ENCODE measurements at places on chromosomes 2 and 18.

DNA sequence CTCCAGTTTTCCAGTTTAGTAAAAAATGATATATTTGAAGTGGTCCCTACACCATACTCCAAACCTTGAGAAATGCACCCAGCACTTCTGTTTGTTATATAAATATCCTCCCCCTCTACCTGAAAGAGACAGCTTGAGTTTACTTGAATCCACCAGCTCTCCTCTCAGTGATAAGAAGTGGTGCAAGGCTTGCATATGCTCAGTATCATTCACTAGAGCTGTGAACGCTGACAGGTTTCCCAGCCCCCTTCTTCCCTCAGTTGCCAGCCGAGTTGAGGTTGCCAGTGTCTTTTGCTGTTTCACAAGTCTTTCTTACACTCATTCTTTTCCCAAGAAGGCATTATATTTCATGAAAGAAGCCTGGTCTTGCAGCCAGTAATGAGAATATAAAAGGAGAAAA is 880.0 kb downstream of the LRRTM4 start:
- no peak for DNase-seq

DNA sequence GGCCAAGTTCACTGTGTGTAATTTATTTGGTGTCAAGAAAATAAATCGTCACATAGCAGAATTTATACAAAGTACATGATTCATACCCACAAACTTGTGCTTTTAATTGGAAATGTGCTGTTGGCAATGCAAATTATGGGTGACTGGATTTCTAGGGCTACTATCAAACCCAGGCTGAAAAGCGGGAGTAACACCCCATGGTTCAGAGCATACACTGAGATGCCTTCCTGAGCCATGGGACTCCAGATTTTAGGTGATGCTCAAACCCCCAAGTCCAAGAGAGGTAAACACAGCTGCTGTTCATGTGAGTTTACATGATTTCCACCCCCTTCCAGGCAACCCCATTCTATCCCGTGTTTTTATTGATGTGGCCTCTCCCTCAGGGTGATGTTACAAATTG is 565.9 kb upstream of the ID2 start:
- no peak for DNase-seq

GRCh38 chr2:13260402-13260801 is 543.7 kb downstream of the TRIB2 start:
- DNase-seq = no peak

- no peak for DNase-seq
These were observed 104.6 kb downstream of the RTN4 start for GRCh38 chr2:54945391-54946219.

DNA sequence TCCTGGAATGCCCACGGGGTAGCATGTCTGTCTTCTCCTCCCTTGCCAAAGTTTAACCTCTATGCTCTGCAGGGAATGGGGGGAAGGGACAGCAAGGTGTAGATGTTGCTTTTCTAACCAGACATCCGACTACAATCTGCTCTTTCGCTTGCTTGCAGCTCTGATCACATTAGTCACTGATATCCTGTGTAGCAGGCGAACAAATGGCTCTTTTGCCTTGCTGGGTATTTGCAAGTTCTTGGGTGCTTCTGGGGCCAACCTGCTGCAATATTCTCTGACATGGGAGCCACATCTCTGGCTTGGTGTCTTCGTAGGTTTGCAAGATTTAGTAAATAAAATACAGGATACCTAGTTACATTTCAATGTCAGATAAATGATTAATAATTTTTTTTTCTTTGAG is 190.0 kb downstream of the ASB1 start:
- DNase-seq = no peak

DNA sequence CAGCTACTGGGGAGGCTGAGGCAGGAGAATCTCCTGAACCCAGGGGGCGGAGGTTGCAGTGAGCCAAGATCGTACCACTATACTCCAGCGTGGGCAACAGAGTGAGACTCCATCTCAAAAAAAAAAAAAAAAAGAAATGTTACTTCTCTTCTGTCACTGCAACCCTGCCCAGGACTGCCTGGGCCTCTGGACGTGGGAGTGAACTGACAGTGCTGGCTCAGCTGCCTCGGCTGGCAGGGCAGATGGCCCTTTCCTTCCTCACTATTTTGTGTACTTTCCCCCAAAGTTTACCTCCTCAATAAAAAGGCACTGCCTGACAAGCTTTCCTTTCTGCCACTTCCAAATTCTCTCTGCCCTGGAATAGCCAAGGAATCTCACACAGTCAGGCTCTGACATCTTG is 12.5 kb upstream of the GPR155 start:
- DNase-seq = no peak

DNA sequence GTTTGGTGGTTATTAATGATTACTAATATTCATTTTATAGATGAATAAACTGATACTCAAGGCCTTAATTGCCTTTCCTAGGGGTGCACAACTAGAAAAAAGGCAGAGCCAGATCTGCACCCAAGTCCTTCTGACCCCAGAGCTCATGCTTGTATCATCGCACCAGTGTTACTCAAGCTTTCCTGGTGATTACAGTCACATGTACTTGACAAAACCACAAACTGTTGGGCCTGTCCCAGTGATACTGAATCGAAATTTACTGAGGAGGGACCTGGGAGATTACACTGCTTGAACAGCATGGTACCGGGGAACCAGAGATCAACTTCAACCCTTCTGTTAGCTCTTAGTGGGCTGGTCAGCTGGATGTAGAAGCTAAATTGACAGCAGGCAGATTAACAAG is 33.7 kb downstream of the FASTKD2 start:
- no peak for DNase-seq

GRCh38 chr18:73852789-73853549 is 294.7 kb downstream of the FBXO15 start:
- no peak for DNase-seq

DNA sequence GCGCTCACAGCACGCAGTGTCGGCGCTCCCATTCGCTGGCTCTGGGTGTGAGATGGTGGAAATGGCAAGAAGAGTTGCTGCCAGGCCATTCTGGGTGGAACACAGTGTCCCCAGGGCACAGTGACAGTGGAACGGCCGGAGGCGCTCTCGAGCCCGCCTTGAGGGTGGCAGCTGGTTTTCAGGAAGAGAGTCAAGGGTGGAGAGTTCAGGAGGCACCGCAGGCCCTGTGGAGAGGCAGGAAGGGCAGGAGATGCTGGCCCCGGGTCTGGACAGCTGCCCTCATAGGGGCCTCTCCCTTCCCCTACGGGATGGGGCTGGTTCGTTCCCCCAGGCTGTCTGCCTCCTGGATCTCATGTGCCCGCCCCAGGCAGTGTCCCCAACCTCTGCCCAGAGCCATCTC is 12.5 kb downstream of the GPC1 start:
- no peak for DNase-seq

GRCh38 chr18:52598921-52599320 is 258.9 kb downstream of the DCC start:
- DNase-seq = no peak

- no peak for DNase-seq
These were observed 3.5 kb downstream of the PCBP1 start for GRCh38 chr2:70090706-70091334.

- peak; percentile 66 for DNase-seq
These were observed 219.9 kb downstream of the SH3RF3 start for GRCh38 chr2:109348671-109349502.

DNA sequence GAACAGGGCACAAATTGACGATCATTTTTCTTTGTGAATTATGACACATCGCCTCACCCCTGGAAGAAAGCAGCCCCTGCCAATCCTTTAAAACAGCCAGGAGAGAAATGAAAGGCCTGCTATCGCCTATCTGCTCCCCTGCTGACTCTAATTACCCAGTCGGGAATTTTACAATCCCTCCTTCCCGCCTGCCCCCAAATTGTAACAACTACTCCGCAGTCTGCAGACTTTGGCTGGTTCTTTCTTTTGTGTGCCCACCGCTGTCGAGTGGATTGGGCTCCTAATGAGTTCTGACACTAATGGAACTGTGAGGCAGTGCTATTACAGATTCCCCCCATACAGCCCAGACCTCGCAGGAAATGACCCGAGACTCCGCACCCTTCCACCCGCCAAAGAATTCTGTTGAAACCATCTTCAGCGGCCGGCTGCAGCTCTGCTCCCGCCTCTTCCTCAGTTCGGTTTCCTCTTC is 281.2 kb upstream of the PARD3B start:
- DNase-seq = no peak

GRCh38 chr2:178474560-178474959 is 3.8 kb downstream of the FKBP7 start:
- DNase-seq = no peak

- no peak for DNase-seq
These were observed 237.4 kb downstream of the SETBP1 start for GRCh38 chr18:44918142-44918476.

DNA sequence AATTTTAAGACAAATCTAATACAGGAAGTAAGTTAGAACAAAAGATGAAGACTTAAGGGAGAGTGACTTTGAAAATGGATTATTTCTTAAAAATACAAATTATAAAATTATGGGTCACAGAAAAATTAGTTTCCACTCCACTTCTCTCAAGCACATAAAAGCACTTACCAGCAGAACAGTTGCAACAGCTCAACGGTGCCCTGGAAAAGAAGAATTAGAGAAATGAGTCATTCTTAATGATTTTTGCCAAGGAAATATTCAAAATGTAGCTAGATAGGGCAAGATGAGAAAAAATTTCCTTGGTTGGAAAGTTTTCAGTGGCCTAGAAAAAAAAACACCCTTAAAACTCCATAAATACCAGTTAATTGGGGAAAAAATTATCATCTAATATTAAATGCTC is 2185.6 kb upstream of the CELF4 start:
- DNase-seq = no peak

GRCh38 chr2:65033178-65033577 is 23.0 kb upstream of the CEP68 start:
- DNase-seq = no peak

DNA sequence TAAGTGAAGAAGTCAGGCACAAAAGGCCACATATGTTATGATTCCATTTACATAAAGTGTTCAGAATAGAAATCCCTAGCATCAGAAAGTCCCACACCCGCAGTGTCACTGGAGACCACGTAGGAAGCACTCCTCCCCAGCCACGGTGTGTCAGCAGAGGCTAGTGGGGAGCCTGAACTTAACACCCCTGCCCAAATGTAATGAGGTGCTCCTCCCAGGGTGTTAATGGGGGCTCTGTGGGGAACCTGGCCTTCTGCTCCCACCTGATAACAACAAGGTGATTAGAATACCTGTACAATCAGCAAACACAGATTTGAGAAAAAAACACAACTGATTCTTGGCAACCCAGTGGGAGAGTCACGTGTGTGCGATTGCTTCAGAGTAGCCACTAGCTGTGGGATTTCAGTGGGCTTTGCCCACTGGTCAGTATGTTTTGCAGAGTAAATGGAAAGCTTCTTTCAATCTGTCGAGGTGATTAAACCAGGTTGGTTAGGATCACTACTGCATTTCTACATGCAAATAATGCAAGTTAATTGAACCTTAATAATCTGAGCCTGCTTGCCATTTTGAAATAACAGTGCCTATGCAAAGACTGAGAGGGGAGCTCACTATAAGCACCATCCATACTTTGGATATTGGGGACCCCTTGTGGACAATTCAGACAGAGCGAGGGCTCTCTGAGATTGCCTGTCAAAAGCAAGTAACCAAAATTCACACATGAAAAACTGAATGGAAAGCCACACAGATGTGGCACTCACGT is 20.6 kb upstream of the ATRAID start:
- peak; percentile 41 for DNase-seq

DNA sequence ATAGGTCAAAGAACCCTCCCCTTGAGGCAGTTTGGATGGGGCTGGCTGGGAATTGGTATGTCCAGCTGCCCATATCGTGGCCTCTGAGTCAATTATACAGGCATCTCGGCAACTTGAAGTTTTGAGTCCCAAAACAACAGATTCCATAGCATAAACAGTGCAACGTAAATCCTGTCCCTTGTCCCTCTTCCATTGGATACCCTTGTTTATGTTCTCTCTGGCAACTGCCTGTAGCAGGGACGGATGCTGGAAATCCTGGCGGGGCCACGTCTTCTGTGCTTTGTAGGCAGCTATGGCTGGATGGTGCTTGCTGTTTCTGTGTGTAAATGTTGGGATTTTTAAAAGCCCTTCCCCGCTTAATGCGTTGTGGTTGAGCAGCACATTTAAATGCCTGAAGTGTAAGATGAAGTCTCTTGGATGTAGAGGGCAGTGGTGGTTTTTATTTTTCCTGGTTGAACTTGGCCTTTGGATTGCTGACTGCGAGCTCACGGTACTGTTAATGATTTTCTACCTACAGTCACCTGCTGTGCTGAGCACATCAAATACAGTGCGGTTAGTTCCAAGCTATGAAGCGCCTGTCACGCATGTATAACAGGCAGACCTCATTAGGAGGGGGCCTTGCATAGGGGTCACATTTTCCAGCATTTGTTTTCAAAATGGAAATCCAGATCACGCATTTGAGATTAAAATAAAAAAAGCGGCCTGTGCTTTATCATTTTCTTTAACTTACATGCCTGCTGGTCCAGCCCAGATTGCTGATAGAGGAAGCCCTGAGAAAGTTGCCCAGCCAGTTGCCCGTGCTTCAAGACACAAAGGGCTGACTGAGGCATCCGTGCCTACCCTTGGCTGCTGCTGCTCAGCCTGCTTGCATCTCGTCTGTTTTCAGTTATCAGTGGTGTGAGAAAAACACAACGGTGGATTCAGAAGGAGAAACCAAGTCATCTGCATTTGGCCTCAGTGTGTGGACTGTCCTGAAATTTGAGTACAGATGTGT is 84.7 kb downstream of the NEDD4L start:
- no peak for DNase-seq

GRCh38 chr2:323035-323434 is 35.1 kb upstream of the ALKAL2 start:
- no peak for DNase-seq

- no peak for DNase-seq
These were observed 302.3 kb upstream of the FANCL start for GRCh38 chr2:58543442-58543841.

DNA sequence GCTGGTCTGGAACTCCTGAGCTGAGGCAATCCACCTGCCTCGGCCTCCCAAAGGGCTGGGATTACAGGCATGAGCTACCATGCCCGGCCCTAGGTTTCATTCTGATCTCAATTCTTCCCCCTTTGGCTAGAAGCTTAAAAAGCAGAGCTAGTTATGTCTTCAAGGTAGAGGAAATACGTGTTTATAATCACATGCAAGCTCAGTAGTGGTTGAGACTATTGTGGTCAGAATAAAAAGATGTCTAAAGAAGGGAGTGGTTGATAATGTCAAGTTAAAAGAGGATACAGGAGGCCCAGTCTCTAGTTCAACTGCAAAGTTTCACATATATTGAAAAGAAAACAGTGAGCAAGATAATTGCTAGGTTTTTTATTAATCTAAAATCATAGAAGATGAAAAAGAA is 807.8 kb upstream of the ACVR2A start:
- peak; percentile 12 for DNase-seq

- DNase-seq = no peak
These were observed 17.1 kb downstream of the SLC14A1 start for GRCh38 chr18:45741056-45741455.

- DNase-seq = no peak
These were observed 25.8 kb downstream of the SPEG start for GRCh38 chr2:219460424-219460926.

DNA sequence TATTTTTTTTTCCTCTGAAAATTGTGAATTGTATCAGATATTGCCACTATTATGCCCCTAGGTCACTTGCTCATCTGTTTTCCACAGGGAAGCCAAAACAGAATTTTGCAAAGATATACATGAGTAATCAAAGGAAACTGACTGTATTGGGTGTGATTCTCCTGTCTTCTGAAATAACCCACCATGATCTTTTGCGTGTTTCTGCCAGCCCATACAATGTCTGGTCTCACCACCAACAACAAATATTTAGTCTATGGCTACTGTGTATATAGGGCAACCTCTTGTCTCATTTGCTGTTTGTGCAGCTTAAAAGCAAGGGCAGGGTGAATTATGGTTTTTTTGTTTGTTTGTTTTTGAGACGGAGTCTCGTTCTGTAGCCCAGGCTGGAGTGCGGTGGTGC is 26.5 kb downstream of the EPAS1 start:
- no peak for DNase-seq
